GM06990 (cell line): ENCODE measurements at places on chromosomes 13 and 19.
A peak's percentile ranks its signal among the peaks of the same experiment; 100 is the strongest.

DNA sequence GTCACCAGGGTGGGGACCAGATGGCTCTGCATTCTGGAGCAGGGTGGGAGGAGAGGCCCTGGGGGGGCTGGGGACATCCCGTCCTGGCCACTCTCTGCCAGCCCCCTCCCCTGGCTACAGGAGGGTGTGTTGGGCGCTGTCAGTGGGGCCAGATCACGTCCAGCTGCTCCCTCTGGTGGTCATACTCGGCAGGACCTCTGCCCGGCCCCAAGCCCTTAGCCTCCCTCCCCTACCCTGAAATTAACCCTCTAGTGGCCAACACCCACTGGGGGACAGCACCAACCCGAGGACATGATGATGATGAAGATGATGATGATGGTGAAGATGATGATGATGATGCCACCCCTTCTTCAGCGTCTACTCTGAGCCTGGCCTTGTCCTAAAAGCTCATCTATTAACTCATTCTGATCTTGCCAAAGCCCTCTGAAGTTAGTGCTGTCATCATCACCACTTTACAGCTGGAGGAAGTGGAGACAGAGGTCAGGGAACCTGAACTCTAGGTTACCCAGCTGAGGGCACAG, 590 bp upstream of the LGI4 start:
- DNase-seq, result peak; percentile 54

GRCh38 chr19:10780368-10780767, 55.6 kb downstream of the TMED1 start:
- DNase-seq, result no peak

DNA sequence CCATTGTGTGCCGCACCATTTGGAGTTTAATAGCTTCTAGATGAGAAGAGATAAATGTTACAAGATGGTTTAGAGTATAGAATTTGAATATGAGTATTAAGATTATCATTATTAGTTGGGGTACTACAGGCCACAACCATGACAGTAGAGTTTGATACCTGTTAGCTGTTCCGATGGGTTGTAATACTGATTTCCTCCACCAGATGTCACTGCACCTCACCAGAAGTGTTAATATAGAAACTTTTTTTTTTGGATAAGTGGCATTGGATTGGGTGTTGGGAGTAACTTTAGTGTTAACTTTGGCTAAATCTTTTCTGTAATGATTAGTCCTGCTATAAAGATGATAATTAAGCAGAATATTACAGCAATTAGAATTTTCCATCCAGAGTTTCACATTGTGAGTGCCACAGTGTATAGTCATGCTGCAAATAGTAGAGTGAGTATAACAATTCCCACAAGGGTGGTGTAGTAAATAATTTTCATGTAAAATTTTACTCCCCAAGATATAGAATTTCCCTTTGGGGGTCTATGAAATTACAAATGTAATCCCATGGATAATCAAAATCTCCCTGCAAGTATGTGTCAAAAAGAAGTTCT, 56.3 kb downstream of the PSG3 start:
- no peak for DNase-seq

GRCh38 chr19:41637484-41637883, 10.6 kb upstream of the CEACAM4 start:
- DNase-seq, result no peak

- DNase-seq, result no peak
Observed at GRCh38 chr19:16969135-16969534, 57.5 kb downstream of the CPAMD8 start.

- no peak for DNase-seq
Observed at GRCh38 chr19:2782329-2782935, 641 bp downstream of the SGTA start.

GRCh38 chr13:48715977-48716376, 62.2 kb downstream of the CYSLTR2 start:
- no peak for DNase-seq

DNA sequence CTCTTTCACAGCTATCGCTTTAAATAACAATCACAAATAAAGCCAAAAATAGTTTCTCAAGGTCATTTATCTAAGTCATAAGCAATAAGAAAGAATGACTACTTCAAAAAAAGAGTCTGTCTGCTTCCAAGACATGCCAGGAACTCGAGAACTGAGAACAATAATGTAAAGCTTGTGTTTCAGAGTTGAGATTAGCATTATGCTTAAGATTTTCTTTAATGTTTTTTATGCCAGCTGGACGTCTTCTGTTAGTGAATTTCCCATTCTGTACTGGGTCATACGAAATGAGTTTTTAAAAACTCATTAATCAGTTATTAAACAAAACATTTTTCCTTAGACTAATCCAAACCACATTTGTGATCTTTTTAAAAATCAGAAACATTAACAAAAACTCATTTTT, 3.2 kb upstream of the SPRYD7 start:
- no peak for DNase-seq

GRCh38 chr19:41893899-41894298, 10.9 kb downstream of the ARHGEF1 start:
- DNase-seq, result no peak

DNA sequence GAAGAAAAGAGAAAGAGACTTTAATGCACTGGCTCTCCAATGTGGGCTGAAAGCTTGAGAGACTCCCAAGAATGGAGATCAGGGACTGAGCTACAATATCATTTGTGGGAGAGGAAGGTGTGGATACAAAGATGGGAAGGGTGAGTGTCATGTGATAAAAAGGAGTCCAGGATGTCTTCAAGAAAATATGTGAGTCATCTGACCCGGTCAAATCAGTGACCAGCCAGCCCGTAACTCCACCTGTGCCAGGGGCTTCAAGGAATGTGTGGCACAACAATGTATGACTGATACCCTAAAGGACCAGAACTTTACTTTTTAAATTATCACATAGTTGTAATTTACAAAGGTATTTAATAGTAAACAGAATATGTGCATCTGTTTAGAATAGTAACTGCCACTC, 97.2 kb downstream of the DOCK9 start:
- DNase-seq, result no peak

- peak; percentile 84 for DNase-seq
Observed at GRCh38 chr13:75636436-75637180, 478 bp downstream of the LMO7 start.

GRCh38 chr19:35846038-35846668, 6.2 kb downstream of the NPHS1 start:
- DNase-seq, result no peak

DNA sequence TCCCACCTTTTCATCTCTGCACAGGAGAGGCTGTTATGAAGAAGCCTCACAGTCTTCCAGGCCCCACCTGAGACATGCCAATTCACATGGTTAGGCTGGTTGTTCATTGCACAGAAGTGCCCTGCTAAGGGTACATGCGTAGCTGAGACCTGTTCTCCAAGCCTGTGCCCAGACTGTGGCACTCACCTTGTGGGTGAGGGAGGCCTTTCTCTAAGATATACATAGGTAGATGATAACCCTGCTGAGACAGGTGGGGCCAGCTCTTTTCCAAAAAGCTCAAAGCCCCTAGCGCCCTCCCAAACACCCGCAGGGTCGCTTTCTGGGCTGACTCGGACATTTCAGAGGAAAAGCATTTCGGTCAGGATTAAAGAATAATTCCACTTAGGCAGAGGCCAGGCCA, 53.5 kb upstream of the ZNF507 start:
- no peak for DNase-seq

GRCh38 chr13:76825430-76825829, 60.8 kb downstream of the KCTD12 start:
- no peak for DNase-seq

DNA sequence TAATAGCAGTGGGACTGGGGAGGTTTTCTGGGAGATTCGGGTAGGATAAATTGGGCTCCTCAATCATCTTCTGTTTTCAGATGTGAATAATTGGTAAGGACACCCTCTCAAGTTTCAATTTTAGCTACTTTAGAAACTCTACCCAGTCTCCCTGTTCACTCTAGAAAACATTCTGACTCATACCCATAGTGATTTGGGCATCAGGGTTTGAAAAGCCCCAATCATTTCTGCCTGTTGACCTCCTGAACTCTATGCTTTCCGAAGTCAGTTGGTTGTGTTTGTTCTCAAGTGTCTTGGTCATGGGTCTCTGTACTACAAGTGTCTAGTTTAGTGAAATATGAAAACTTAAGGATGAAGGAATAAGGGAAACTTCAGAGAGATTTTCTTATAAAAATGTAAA, 911.3 kb upstream of the GPC6 start:
- no peak for DNase-seq

DNA sequence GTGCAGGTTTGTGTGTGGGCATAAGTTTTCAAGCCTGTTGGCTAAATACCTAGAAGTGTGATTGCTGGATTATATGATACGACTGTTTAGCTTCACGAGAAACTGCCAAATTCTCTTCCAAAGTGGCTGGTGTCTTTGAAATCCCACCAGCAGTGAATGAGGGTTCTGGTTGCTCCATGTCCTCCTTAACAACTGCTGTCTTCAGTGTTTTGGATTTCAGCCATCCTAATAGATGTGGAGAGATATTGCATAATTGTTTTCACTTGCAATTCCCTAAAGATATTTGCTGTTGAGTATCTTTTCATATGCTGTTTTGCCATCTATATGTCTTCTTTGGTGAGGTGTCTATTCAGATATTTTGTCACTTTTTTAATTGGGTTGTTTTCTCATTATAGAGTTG, 390.5 kb downstream of the ZNF536 start:
- DNase-seq, result no peak

GRCh38 chr19:34181111-34181864, 9.0 kb downstream of the LSM14A start:
- DNase-seq, result no peak

DNA sequence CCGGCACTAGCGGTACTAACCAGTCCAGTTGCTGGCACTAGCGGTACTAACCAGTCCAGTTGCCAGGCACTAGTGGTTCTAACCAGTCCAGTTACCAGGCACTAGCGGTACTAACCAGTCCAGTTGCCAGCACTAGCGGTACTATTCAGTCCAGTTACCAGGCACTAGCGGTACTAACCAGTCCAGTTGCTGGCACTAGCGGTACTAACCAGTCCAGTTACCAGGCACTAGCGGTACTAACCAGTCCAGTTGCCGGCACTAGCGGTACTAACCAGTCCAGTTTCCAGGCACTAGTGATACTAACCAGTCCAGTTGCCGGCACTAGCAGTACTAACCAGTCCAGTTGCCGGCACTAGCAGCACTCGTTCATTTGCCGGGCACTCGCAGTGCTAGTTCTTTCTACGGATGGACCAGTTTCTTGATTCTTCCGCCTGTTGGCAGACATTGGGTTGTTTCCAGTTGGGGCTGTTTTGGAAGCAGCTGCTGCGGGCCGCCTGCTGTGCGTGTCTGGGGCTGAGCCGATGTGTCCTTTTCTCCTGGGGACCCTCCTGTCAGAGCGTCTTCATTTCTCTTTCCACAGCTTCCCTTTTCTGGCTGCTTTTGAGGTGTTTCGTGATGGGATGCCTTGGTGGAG, 123.4 kb upstream of the MCF2L start:
- no peak for DNase-seq

DNA sequence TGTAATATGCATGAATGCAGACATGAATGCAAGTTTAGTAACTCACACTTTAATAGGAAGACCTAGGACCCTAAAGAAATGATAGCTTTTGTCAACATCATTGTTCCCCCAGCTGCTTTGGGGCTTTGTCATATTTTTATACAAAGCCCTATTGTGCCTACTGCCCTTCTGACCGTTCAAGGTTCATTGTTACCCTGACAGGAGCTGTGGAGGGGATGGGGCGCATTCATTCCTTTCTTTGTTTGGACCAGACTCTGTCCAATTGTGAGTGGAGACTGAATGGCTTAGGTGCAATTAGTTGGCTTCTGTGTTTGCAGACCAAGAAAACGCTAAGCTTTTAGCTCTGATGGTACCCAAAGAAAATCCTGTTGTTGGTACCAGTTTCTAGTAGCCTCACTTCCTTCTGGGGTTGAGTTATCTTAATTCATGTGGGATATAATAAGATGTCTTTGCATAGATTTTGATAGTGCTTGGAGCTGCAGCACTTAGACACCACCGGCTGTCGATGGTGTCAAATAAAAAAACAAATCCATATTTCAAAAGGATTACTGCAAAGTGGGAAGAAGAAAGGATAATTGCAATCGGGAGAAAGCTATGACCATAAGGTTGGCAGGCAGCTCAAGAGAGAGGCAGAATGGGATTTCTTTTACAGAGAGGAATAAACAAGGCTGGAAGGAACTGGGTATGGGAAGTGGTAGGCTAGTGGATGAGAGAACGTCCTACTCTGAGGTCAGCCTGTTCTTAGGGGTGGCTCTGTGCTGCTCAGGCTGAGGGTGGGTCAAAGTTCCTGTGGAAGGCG, 133.9 kb upstream of the TMTC4 start:
- no peak for DNase-seq

GRCh38 chr19:23887642-23888041, 27.0 kb upstream of the ZNF726 start:
- DNase-seq, result no peak

GRCh38 chr19:30087381-30088138, 145.5 kb downstream of the URI1 start:
- DNase-seq, result no peak

DNA sequence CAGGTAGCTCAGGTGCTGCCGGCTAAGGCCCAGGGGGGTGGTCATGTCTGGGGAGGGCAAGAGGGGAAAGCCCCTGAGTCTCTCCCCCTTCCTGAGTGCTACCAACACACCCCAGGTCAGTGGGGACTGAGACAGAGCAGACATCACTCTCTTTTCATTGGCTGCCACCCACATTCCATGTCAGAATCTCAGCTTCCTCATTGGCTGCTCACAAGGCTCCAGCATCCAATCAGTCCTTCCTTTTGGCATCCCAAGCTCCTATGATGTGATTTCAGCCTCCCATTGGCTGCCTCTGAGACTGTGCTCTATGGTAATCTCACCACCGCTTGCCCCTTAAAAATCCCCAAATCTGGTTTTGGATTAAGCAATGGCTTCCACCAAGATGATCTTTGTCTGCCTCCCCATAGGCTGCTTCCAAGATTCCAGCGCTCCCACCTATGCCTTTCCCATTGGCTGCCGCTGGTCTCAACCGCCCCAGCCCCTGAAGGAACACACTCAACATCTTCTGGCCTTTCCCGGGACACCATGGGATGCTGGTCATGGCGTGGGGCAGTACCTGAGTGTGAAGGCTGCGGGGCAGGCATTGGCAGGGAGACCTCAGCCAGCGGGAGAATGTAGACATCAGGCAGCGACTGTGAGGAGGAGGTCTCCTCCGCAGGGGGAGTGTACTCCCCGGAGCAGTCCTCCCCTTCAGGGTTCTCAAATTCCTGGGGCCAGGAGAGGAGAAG, 2.0 kb downstream of the LMTK3 start:
- no peak for DNase-seq

DNA sequence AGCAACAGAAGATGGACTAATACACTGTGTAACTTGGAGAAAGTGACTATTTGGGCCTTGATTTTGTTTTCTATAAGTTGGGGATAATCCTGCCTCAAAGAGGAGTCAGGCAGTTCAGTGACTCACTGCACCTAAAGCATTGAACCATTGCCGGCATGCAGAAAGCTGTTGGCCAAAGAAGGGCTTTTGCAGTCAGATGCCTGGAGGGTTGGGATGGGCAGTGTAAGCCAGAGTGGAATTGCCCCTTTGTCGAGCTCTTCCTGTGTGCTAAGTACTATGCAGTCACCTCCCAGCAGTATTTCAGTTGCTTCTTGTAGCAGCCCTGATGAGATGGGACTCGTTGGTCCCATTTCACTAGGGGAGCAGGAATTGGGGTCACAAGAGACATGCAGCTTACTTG, 11.1 kb downstream of the ZNF473 start:
- DNase-seq, result no peak

- no peak for DNase-seq
Observed at GRCh38 chr13:29480893-29481525, 114.5 kb downstream of the SLC7A1 start.

GRCh38 chr13:31963631-31964030, 67.9 kb upstream of the FRY start:
- no peak for DNase-seq
